ENCODE measurements at places on chromosomes 2 and 18.

GRCh38 chr2:205060269-205060668 is 515.0 kb downstream of the PARD3B start:
- DNase-seq: no peak

- DNase-seq: no peak
These were observed 412.1 kb downstream of the TSN start for GRCh38 chr2:122167515-122167914.

DNA sequence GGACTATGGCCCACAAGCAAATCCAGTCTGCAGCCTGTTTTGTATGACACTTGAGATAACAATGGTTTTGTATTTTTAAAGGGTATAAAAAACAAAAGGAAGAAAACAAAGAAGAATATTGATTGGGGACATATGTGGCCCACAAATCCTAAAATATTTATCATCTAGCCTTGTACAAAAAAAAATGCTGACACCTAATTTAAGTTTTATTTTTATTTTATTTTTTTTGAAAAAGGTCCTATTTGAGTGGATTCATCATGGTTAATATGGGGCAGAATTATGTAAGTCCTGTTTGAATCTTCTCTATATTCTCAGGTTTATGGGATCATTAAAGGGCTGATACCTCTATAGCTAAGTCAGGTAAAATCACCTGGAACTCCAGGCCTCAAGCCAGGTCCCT is 525.7 kb downstream of the LRP1B start:
- DNase-seq: no peak

- no peak for DNase-seq
These were observed 152.8 kb downstream of the TMEM18 start for GRCh38 chr2:524442-524841.

GRCh38 chr2:240558236-240558761 is 511 bp upstream of the ANKMY1 start:
- DNase-seq: peak; percentile 51

- DNase-seq: no peak
These were observed 101.1 kb upstream of the EPHA4 start for GRCh38 chr2:221673248-221673647.
